Osteocyte (in vitro differentiated cells): ENCODE measurements at places on chromosomes 5 and 9. TPM values are rescaled to one million over a fixed set of nuclear protein-coding genes. Genes with fewer than 3 reads are reported as not detected.

Gene ARHGEF39
- 0.86 and 1.6 TPM in 2 replicates for total RNA-seq

Gene FBXW5
- total RNA-seq = 84.4 and 93.0 TPM in 2 replicates

Gene PCDHA12
- 9.1 and 12.4 TPM in 2 replicates for total RNA-seq

Gene SIMC1
- total RNA-seq = 19.7 and 22.4 TPM in 2 replicates

Gene LAMC3
- 0.68 and 1.0 TPM in 2 replicates for total RNA-seq

Gene SLCO6A1
- 0.65 and 0.78 TPM in 2 replicates for total RNA-seq

Gene LCN2
- not detected in 2 replicates for total RNA-seq

Gene SPINK13
- total RNA-seq = not detected in 2 replicates

Gene FAM240B
- not detected in 2 replicates for total RNA-seq

Gene SLC23A1
- total RNA-seq = not detected in 2 replicates

Gene BARHL1
- not detected in 2 replicates for total RNA-seq

Gene TRIM36
- total RNA-seq = 11.1 and 13.3 TPM in 2 replicates

Gene PAEP
- not detected in 2 replicates for total RNA-seq

Gene PTGS1
- 2.5 and 3.1 TPM in 2 replicates for total RNA-seq

Gene KLF9
- total RNA-seq = 83.4 and 85.3 TPM in 2 replicates

Gene C8G
- 1.3 and 1.7 TPM in 2 replicates for total RNA-seq

Gene OGN
- 3.9 and 5.5 TPM in 2 replicates for total RNA-seq

Gene CENPK
- 11.3 TPM in 2 replicates for total RNA-seq

Gene PCDHGA12
- total RNA-seq = 2.0 and 2.1 TPM in 2 replicates

Gene AGXT2
- total RNA-seq = not detected in 2 replicates

Gene CNTFR
- total RNA-seq = 0.18 TPM in 1 of 2 replicates, not detected in the other

Gene PPP2R2B
- total RNA-seq = not detected in 2 replicates

Gene SLC36A3
- not detected in 2 replicates for total RNA-seq

Gene TAS2R1
- total RNA-seq = not detected in 2 replicates

Gene DPYSL3
- total RNA-seq = 84.1 and 88.0 TPM in 2 replicates

Gene ITK
- total RNA-seq = not detected in 2 replicates
